ENCODE measurements at places on chromosomes 5 and 9. TPM values are rescaled to one million over a fixed set of nuclear protein-coding genes. Genes with fewer than 3 reads are reported as not detected.

DNA sequence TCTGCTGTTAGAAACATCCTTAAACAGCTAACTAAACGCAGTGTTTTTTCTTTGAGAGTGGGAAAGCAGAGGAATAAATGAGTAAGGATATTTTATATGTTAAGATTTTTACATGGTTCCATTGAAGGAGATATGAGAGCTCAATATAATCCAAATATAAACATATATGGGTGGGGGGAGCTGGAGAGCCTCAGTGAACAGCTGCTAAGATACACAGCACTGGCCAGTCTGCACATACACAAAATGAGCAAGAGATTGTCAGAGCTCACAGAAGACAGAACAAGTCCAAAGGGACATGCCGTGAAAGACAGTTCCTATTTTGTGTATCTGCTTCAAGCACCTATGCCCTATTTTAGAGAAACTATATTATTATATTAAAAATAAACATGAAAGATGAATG lies 46.9 kb downstream of the CLINT1 start:
- no peak overlapping the region for H3K27ac ChIP-seq
- no peak for DNase-seq
- no peak overlapping the region for H3K4me3 ChIP-seq
- H3K36me3 ChIP-seq, result peaks cover 58% of the 10 kb centered on the region

DNA sequence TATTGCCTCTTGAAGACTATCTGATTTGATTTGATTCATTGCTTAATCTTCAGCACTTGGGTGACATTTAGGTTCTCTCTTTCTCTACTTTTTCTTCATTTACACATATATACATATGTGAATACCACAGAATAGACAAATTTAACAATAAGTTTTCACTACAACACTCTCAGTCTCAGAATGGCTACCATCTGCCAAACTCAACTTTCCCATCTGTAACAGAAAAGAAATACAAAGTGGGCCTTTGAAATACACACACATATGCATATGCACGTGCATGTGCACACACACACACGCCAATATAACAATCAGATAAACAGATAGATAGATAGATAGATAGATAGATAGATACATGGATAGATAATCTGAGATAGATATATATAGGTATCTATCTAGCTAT lies 762.8 kb upstream of the NUDT12 start:
- H3K27me3 ChIP-seq, result no peaks in the 10 kb centered on the region
- no peaks in the 10 kb centered on the region for H3K4me1 ChIP-seq
- H3K36me3 ChIP-seq, result no peaks in the 10 kb centered on the region
- H3K4me3 ChIP-seq, result no peak overlapping the region
- H3K27ac ChIP-seq, result no peak overlapping the region

DNA sequence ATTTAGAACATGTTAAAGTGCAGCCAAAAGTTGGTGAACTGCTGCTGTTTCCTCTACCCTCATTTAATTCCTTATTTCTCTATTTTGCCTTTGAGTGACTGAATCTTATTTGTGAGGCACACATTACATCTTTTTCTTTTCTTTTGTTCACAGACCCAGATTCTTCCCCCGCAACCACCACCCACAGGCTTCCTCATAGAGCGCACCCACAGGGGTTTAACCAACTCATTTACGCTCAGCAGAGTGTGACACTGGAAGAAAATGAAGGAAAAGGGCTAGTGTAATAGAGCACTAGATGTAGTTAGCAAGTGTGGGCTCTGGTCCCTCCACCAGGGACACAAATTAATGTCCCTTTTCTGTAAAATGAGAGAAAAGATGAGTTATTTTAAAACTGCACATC lies 200.7 kb downstream of the PARP8 start:
- no peaks in the 10 kb centered on the region for H3K27me3 ChIP-seq
- no peak for DNase-seq
- H3K27ac ChIP-seq, result no peak overlapping the region
- no peaks in the 10 kb centered on the region for H3K36me3 ChIP-seq
- H3K4me1 ChIP-seq, result no peaks in the 10 kb centered on the region

The TTC16 gene
- 2.5 TPM for total RNA-seq

The PCDHB2 gene
- 1.3 TPM for total RNA-seq

- no peaks in the 10 kb centered on the region for H3K36me3 ChIP-seq
- H3K4me1 ChIP-seq, result peaks cover 4% of the 10 kb centered on the region
- H3K27ac ChIP-seq, result no peak overlapping the region
- H3K27me3 ChIP-seq, result no peaks in the 10 kb centered on the region
- H3K4me3 ChIP-seq, result no peak overlapping the region
These were observed 56.7 kb downstream of the AOPEP start for GRCh38 chr9:94783102-94783682.

- H3K27ac ChIP-seq, result no peak overlapping the region
- H3K4me3 ChIP-seq, result no peak overlapping the region
- DNase-seq, result no peak
- no peaks in the 10 kb centered on the region for H3K27me3 ChIP-seq
- no peaks in the 10 kb centered on the region for H3K36me3 ChIP-seq
These were observed 284.4 kb downstream of the KDM4C start for GRCh38 chr9:7042124-7042523.

The GPR150 gene
- 2.4 TPM for total RNA-seq

DNA sequence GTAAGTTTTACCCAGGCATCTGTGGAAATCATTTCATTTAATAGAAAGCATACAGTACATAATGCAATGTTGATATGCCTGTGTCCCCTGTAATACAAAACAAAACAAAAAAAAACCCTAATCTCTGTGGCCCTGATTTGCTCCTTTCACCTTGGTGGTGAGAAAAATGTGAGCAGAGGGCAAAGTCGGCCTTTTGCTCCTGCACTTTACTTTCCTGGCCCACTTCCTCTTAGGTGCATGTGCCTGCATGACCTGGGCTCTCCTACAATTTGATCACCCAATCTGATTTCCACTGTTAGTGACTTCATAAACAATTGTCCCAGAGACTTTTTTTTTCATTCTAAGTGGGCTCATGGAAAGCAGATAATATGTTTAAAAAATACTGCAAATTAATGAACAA lies 424.3 kb downstream of the SEMA5A start:
- H3K4me3 ChIP-seq, result no peak overlapping the region
- H3K27ac ChIP-seq, result no peak overlapping the region
- DNase-seq, result no peak
- no peaks in the 10 kb centered on the region for H3K4me1 ChIP-seq
- H3K36me3 ChIP-seq, result no peaks in the 10 kb centered on the region

GRCh38 chr5:10663489-10664179 lies 97.4 kb downstream of the DAP start:
- DNase-seq, result no peak
- H3K4me3 ChIP-seq, result no peak overlapping the region
- H3K27me3 ChIP-seq, result no peaks in the 10 kb centered on the region
- no peaks in the 10 kb centered on the region for H3K4me1 ChIP-seq
- H3K36me3 ChIP-seq, result no peaks in the 10 kb centered on the region

The ATG12 gene
- 85.9 TPM for total RNA-seq

The EDIL3 gene
- total RNA-seq, result not detected

DNA sequence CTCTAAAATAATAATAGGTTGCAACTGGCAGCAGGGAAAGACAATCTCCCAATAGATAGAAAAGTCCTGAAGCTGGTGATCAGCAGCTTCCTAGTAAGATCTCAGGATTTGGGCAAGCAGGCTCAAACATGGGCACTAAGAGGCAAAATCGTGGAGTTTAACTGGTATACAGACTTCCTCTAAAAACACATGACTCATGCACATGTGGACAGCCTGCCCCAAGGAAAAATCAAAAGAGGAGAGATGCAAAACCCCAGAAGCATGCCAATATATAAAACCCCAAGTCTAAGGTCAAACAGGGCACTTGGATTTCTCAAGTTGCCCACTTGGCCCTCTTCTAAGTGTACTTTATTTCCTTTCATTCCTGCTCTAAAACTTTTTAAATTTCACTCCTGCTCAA lies 62.8 kb downstream of the CDKN2A start:
- H3K4me1 ChIP-seq, result no peaks in the 10 kb centered on the region
- no peaks in the 10 kb centered on the region for H3K27me3 ChIP-seq
- H3K36me3 ChIP-seq, result no peaks in the 10 kb centered on the region
- no peak overlapping the region for H3K27ac ChIP-seq
- H3K4me3 ChIP-seq, result no peak overlapping the region
- no peak for DNase-seq

The PRR7 gene
- total RNA-seq, result 5.2 TPM

- no peaks in the 10 kb centered on the region for H3K36me3 ChIP-seq
- no peak overlapping the region for H3K27ac ChIP-seq
- H3K27me3 ChIP-seq, result no peaks in the 10 kb centered on the region
- no peak overlapping the region for H3K4me3 ChIP-seq
- DNase-seq, result no peak
These were observed 217.2 kb downstream of the IRX2 start for GRCh38 chr5:2534251-2534650.

GRCh38 chr9:113973963-113974413 lies 97.9 kb downstream of the ZNF618 start:
- H3K27me3 ChIP-seq, result no peaks in the 10 kb centered on the region
- H3K4me3 ChIP-seq, result no peak overlapping the region

The CDH10 gene
- total RNA-seq, result not detected

The TMEM252 gene
- not detected for total RNA-seq

DNA sequence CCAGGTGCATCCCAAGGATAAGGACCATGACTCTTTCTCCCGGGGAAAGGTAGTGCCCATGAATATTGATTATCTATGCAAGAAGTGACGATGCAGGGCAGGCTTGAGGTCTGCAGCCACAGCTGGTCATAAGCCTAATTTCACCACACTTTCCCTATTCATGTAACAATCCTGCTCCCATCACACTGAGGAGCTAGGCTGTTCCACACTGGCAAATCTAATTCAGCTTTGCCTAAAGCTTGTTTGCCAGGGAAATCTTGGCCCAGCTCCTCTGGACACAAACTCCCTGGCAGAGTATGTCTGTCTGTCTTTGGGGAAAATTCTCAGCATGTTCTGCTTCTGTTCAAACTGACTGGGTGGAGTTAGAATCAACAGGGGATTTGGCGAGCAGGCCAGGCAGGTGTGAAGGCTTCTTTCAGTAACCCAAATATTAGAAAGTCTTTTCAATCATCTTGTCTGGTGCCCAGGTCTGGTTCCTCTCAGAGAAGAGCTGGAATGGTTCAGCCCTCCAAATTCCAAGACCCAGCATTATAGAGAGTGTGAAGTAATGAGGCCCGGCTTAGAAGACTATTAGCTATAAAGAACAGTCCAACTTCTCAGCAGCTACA lies 88.5 kb upstream of the SPDL1 start:
- no peak for DNase-seq
- no peaks in the 10 kb centered on the region for H3K36me3 ChIP-seq
- H3K27me3 ChIP-seq, result no peaks in the 10 kb centered on the region
- H3K27ac ChIP-seq, result no peak overlapping the region

The FAM221B gene
- not detected for total RNA-seq

DNA sequence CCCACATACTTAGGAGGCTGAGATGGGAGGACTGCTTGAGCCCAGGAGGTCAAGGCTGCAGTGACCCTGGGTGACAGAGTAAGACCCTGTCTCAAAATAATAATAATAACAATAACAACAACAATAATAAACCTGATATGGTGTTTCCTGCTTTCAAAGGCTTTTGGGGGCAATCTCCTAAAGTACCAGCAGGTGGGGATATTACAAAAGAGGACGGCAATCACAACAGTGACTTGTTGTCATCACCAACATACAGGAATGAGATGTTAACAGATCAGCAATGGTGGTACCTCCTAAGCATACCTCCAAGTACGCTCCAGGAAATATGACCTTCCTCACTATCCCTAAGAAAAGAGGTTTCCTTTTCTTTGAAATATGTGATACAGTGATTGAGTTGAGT lies 91.1 kb upstream of the RNF180 start:
- no peaks in the 10 kb centered on the region for H3K4me1 ChIP-seq
- no peaks in the 10 kb centered on the region for H3K27me3 ChIP-seq
- H3K27ac ChIP-seq, result no peak overlapping the region

The ADAMTS16 gene
- not detected for total RNA-seq

The C9 gene
- not detected for total RNA-seq

DNA sequence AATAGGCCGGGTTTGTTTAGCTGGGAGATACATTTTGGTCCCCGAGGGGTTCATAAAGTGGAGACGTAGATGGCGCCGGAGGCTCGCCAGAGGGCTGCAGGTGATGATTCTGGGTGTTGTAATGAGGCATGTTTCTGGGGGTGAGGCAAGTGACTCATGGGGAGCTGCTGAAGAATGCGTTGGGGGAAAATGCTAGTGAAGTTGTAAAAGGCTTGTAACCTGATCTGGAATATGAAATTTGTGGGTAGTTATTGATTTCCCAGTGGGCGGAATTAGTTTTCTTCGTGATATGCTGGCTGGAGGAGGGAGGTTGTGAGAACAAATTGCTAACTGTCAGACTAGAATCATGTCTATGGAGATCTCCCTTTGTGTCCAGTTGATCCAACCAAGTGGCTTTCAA lies 158.3 kb downstream of the DOCK2 start:
- H3K4me1 ChIP-seq, result no peaks in the 10 kb centered on the region
- no peak overlapping the region for H3K27ac ChIP-seq
- H3K36me3 ChIP-seq, result peaks cover 19% of the 10 kb centered on the region
- no peak overlapping the region for H3K4me3 ChIP-seq
- H3K27me3 ChIP-seq, result no peaks in the 10 kb centered on the region

DNA sequence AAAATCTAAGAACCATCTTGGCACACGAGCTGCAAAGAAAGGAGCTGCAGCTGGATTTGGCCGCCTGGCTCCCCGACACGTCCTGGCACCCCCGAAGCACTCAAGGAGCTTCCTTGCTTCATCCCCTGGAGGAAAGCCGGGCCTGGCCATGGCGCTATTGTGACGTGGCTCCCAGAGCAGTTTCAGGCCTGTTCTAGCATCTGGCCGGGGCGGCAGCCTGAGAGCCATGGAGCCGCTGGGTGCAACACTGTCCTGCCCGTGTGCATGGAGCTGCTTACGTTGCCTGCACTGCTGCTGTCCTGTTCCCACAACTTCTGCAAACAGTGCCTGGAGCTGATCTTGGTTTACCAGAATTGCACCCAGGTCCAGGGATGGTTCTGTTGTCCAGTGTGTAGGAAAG lies 63.5 kb downstream of the PTPDC1 start:
- no peak for DNase-seq
- H3K27me3 ChIP-seq, result no peaks in the 10 kb centered on the region
- no peaks in the 10 kb centered on the region for H3K4me1 ChIP-seq
- no peak overlapping the region for H3K27ac ChIP-seq
- no peaks in the 10 kb centered on the region for H3K36me3 ChIP-seq

DNA sequence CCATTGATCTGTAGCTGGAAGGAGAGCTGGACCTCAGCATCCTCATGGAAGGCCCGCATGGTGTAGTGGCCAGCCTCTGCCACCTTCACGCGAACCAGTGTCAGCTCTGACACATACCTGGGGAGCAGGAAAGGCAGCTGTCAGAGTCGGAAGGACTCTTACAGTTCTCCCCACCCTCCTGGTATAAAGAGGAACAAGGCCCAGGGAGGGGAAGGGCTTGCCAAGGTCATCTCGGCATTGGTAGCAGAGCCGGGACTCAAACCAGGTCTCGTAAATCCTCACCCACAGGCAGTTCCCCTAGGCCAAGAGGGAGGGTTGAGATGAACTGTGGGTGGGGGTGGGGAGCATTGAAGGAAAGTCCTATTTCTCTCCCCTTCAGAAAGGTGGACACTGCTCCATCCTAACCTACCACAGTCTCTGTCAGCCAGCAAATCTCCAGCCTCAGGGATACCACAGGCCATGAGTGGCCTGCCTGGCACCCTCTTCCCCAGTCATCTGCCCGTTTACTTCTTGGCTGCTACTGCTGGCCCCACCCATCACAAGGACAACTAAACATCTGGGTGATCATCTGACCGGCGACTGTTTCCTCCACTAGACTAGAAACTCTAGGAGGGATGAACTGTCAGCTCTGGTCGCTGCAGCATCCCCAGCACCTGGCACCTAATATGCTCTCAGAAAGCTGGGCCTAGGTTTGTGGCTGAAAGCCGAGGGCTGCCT lies 23.5 kb downstream of the PDGFRB start:
- no peak overlapping the region for H3K27ac ChIP-seq
- no peaks in the 10 kb centered on the region for H3K4me1 ChIP-seq
- H3K36me3 ChIP-seq, result no peaks in the 10 kb centered on the region
- H3K4me3 ChIP-seq, result no peak overlapping the region
- no peak for DNase-seq
- H3K27me3 ChIP-seq, result no peaks in the 10 kb centered on the region
